Posterior vena cava (tissue), 2 donors: ENCODE measurements at places on chromosomes 7 and 10. TPM values are rescaled to one million over a fixed set of nuclear protein-coding genes. Genes with fewer than 3 reads are reported as not detected.
A peak's percentile ranks its signal among the peaks of the same experiment; 100 is the strongest.

- DNase-seq = no peak
Measured at GRCh38 chr7:1915326-1915725, 245.2 kb downstream of the ELFN1 start.

- no peak for DNase-seq
Measured at GRCh38 chr7:70782796-70783195, 349.1 kb upstream of the GALNT17 start.

- no peak for DNase-seq
Measured at GRCh38 chr7:112889268-112889667, 99.1 kb upstream of the TMEM168 start.

Gene H2AZ2
- 127 TPM for total RNA-seq

DNA sequence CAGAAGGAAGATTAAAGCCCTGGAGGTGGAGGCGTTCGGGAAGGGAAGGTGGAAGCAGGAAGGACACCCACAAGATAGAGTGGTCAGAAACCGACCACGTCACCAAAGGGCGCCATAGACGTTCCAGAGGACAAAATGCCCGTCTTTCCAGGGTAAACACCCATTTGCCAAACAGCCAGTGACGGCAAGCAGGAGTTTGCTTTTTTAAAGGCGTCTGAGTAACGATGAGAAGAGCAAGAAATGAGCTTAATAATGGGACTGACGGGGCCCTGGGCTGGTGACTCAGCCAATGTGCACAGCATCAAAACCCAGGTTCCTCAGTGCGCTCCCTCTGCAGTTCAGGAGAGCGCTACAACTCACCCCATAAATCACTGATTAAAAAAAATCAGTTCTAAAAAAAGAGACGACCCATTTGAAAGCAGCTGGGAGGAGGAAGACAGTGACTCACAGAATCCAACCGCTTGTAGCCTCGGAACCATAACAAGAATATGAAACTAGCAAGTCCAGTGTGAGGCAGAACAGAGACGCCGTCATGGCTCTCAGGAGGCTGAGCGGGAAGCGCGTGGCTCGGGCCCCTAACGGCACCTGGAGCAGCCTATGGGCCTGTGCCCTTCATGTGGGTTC lies 5.9 kb downstream of the DIP2C start:
- peak; percentile 82 for DNase-seq

Gene IRF5
- total RNA-seq = 10.3 TPM

DNA sequence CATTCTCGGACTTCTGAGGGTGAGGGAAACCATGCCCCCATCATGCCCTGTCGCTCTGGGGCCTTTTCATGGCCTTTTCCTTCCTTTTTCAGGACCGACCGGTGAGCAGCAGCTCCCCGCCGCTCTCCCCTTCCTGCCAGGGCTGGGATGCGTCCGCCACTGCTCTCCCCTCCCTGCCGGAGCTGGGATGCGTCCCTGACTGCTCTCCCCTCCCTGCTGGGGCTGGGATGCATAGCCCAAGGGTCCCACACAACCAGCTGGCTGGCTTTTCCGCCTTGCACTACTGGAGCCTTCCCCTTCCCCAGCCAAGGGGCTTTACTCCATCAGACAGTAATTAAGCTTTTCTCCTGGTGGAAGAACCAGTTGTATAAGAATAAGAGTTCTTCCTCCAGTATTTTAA lies 129.7 kb upstream of the COBL start:
- no peak for DNase-seq
